ENCODE measurements at places on chromosomes 6 and 20. TPM values are rescaled to one million over a fixed set of nuclear protein-coding genes. Genes with fewer than 3 reads are reported as not detected.

DNA sequence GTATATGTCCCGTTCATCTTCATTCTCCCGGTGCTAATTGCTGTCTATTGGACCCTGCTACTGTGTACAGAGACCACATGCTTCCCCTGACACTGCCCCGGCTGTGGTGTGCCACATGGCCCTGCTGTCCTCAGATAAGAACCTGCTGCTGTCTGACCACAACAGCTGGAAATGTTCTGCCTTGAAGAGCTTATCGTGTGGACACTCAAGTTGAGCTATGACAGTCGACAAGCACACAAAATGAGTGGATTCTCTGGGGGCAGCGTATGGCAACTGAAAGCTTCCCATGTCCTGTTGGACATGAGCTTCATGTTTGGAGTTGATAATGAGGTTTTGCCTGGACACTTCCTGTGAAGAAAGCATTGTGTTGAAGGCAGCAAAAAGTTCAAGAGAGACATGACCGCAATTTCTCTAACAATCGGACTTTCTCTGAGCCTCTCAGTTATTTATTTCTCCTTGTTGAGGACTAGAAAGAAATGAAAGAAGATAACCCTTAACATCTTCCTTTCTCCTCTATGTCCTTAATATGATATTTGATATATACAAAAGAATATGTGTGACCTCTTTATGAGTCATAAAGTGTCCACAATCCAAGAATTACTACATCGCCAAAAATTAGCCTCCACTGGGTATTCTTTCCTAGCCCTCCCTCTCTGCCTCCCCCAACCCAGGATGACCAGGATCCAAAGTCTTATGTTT is 187.1 kb upstream of the TCF21 start:
- no peak for DNase-seq

- no peak for DNase-seq
Observed at GRCh38 chr20:48761023-48761785, 66.6 kb downstream of the PREX1 start.

ZNF318 gene
- total RNA-seq: 19.0 TPM

RBPJL gene
- not detected for total RNA-seq

Data from uterus (tissue), 4 donors.